ENCODE measurements at places on chromosomes 4 and X.

DNA sequence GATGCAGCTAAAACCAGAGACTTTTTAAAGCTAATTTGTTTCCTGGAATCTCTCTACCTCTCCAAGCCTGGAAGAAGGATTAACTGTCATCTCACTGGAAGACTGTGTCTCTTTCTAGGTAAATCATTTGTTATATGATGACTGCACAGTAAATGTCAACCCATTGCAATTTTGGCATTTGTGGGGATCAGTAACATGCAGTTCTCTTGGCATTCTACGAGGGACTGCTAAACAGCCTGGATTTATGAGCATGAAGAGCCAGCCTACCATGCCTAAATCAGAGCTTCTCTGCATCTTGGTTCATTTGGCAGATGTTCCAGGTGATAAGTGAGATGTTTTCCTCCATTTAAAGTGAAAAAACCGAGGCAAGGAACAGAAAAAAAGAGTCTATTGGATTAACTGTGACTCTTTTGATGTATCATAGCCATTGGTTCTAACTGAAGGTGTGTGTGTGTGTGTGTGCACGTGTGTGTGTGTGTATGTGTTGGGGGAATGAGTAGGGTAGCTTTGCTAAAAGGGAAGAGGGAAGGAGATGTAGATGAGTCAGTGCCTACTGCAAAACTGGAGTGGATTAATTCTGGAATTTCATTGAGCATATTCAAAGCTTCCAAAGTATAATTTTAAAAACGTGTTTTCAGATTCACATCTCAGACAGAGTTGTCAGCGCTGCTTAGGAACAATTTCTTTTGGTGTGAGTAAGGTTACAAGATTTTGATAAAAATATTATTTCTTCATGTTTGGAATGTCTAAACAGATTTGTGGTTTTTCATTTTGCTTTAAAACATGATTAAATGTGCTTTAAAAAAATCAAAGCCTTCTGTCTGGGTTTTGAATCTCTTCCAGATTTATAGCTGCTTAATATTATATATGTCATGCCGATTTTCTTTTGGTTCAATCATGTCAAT, 123.2 kb upstream of the LNX1 start:
- DNase-seq: no peak

- DNase-seq: no peak
Observed at GRCh38 chrX:14832151-14832550, 40.7 kb downstream of the FANCB start.

- no peak for DNase-seq
Observed at GRCh38 chrX:130321550-130321949, 18.2 kb upstream of the SLC25A14 start.

DNA sequence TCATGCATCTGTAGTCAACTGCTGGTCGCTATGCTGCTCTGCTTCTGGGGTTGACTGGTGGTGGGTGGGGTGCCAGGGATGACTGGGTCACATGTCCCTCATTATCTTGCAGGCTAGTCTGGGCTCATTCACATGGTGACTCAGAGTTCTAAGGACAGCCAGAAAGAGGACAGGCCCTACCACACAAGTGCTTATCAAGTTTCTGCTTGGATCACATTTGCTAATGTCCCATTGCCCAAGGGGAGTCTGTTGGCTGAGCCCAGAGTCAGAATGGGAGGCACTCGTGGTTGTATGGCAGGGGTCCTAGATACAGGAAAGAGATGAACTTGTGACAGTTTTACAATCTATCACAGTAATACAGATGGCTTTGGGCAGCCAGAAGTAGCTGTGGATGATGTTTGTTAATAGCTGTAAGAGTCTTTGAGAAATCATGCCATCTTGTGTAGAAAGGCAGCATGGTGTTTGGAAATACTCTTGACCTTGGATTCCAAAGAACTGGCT, 221.3 kb downstream of the GPAT3 start:
- DNase-seq: no peak

DNA sequence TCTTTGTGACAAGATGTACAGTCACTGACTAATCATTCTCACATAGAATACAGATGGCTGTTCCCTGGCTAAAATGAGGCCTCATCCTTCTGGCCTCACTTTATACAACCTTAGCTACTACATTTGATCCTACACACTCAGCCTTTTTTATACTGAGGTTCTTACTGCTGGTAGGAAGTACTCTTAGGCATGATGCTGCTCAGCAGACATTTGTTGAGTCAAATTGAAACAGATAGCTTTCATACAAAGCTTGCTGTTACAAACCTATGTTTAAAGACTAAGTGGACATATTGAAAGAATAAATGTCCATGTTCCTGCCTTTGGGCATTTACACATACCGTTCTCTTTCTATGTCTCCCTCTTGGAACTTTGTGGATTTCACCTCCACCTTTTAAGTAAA, 154.9 kb downstream of the NPFFR2 start:
- no peak for DNase-seq

GRCh38 chr4:29262986-29263385, 1457.2 kb upstream of the PCDH7 start:
- DNase-seq: no peak

DNA sequence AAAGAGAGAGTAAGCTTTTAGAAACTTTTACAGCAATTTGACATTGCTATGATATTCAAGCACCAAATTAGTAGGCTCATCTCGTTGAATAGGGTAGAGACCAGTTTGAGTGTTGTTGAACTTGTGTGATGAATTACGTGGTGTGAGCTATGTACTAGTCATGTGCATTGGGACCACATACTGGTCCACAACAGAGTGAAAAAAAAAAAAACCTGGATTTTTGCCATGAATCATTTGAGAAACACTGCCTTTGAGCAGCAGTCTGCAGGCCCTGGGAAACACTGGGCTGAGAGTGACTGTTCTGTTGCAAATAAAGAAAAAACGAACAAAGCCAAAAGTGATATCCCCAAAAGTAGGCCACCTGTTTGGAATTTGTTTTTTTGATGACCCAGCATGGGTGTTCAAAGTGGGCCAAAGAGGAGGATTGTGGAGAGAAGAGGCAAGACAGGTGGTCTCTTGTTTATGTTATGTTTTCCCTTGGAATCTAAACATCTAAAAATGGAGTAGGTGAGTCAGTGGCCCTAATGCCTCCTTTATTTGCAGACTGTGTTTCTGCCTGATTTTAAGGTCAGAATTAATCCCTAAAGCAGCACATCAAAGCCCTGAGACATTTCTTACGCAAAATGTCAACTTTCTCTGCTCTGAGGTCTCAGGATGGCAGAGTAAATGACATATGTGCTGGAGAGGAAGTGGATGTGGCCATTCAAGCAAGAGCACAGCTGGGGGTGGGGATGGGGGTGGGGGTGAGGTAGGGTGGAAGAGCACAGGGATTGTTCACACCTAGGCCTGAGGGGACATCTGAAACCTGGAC, 33.5 kb downstream of the TAF7L start:
- DNase-seq: no peak

DNA sequence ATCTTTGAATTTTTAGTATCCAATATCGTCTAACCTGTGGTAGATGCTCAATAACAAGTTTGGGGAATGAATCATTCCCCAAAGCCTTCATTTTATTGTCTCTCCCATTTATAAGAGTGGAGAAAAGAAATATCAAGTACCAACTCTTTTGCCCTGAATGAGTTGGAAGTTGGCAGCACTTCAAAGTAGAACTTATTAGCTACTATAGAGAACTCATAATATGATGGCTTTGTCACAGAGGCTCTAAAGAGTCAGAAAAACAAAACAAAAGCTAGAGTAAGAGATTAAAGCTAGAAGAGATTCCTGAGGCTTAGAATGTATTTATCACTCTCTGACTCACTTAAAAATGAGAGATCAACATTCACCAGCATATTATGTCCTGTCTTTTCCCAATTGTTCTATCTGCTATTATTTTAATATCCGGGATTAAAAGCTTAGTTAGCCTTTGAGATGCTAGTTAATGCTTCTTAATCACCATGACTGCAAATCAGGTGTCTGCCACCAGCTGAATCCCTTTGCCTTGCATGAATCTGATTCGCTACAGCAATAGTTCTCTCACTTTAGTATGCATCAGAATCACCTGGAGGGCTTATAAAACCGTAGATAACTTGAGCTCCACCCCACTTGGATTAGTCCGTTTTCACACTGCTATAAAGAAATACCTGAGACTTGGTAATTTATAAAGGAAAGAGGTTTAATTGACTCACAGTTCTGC, 77.9 kb downstream of the PALLD start:
- DNase-seq: no peak

- no peak for DNase-seq
Observed at GRCh38 chr4:183260491-183261151, 59.5 kb downstream of the CLDN22 start.

DNA sequence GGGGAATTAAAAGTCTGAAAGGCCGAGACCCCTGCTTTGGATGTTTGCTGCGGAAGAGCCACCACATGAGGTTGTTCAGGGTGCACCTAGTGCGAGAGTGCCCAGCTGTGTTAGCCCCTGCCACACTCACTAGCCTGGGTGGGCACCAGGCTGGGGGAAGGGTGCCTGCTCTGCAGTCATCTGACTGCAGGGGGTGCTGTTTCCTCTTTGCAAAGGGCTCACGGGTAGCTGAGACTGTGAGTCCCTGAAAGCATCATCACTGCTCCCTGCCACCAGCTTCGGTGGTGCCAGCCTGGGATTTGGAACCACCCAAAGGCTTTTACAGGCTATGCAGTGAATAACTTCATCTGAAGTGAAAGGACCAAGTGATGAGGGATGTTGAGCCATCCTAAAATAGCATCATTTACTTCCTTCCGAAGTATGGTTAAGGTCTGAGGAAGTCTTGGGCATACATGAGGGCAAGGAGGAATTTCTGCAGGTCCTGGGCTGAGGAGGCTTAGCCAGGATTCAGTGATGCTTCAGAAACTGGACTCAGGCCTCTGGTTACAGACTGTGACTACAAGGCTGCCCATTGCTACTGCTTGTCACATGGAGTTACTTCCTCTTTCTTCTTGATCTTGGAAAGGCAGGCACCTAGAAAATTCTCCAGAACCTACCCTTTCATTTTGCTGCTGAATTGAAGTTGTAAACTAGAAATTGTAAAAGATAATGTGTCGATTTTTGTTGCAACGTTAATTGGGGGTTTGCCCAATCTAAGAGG, 293.2 kb upstream of the PRPS2 start:
- DNase-seq: no peak

DNA sequence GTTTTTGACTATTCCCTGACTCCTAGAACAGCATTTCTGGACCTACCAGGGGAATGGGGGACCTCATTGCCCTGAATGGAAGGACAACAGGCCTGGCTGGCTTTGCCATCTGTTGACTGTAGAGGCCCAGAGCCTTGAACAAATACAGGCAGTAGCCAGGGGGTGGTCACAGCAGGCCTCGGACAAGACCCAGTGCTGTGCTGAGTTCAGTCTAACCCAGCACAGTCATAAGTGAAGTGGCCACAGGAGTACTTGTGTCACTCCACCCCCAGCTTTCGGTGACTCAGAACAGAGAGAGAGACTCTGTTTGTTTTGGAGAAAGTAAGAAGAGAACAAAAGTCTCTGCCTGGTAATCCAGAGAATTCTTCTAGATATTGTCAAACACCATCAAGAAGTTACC, 310.0 kb downstream of the PRR32 start:
- no peak for DNase-seq

DNA sequence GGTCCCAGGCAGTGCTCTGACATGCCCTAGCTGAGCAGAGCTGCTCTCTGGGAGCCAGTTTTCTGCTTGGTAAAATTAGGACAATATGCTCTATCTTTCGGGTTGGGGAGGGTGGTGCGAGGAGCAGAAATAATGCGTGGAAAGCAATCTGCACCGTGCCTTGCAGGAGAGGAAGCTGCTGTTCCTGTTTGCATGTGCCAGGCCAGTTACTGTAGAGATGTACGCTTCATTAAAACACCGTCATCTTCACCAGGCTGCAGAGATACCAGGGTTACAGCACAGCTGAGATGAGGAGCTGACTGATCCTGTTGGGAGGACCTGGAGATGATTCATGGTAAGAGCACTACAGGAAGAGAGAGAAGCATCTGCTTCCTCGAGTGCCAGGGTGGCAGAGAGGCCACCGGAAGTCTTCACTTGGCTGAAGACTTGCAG, 29.5 kb upstream of the IRF2 start:
- DNase-seq: no peak

DNA sequence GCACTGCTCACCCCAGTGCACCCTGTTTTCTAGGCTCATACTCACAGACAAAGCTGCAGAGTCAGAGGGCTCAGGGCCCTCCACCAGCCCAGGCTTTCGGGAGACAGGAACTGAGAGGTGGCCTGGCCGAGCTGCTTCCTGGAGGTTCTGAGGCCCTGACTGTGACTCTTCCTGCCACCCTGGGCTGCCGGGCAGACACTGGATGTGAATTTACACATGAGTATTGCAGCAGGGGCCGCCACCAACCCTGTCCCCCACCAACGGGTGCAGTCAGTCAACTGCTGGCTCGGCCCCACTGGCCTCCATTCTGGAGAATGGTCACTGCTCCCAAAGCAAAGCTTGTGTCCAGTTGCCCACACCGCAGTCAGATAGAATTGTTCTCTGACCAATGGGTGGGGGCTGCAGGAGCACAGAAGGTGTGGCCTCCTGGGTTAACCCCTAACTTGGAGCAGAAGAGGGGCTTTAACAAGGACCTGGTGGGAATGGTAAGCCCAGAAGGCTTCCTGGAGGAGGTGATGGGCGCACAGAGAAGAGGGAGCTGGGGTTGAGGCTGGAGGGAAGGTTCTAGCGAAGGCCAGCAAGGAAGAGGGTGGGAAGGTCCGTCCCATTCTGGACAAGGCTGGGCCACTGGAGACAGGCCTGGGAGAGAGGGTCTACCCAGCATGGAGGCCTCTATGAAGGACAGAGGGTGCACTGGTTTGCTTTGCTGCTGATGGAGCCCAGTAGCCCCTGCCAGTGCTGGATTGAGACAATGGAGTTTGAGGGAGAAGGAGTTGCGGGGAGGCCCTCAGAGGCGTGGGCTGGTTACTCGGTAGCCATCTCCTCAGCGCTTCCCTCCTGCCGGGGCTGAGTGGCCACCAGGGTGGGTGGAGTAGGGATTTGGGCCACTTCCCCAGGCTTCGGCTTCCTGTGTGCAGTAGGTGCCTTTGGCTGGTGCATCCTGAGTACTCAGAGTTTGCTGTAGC, 135.3 kb downstream of the CPZ start:
- no peak for DNase-seq

DNA sequence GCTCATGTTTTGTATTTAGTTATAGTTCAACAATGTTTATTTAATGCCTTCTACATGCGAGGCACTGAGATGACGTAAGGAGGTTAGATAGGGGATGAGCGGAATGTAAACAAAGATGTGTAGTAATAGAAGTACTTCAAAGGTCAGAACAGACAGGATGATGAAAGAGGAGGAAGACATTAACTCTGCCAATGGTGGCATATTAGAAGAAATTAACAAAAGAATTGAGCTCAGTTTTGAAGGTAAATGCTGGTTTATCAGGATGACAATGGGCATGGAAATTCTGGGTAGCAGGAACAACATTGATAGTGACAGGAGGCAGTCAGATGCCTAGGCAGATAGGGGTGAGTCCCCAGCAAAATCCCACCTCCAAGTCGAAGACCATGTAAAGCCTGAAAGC, 62.3 kb upstream of the PGRMC2 start:
- no peak for DNase-seq

- DNase-seq: no peak
Observed at GRCh38 chrX:2406891-2407518, 93.8 kb downstream of the DHRSX start.

DNA sequence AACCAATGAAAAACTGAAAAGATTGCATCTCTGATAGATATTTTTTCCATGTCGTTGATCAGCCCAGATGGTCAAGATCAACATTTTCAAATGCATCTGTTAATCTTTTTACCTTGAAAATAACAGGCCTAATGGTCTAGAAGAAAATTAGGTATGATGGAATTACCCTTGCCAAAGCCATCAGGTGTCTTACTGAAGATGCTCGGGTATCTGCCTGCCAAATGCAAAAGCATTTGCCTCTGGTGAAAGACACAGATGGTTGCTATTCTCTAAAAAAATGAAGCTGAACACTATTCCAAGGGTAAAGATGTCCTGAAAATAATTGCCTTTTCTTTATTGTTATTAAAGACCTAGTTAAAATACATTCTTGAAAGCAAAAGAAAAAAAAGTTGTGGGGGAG, 126.0 kb downstream of the FNIP2 start:
- no peak for DNase-seq
